ENCODE measurements at places on chromosomes 5 and 9. TPM values are rescaled to one million over a fixed set of nuclear protein-coding genes. Genes with fewer than 3 reads are reported as not detected.

GRM6 gene
- not detected for total RNA-seq

CRAT gene
- total RNA-seq, result 110 TPM

GNE gene
- 7.2 TPM for total RNA-seq

ZNF366 gene
- total RNA-seq, result 7.9 TPM

TAF11L5 gene
- not detected for total RNA-seq

NRARP gene
- 51.7 TPM for total RNA-seq

GARIN3 gene
- total RNA-seq, result not detected

PCDHB7 gene
- total RNA-seq, result 7.6 TPM

BAAT gene
- 0.53 TPM for total RNA-seq

POU5F2 gene
- total RNA-seq, result 1.5 TPM

PCDHB5 gene
- 61.8 TPM for total RNA-seq

DMGDH gene
- total RNA-seq, result 0.75 TPM
